ENCODE measurements at places on chromosomes 4 and X.

GRCh38 chr4:123284168-123284567, 112.4 kb upstream of the SPRY1 start:
- DNase-seq: no peak

DNA sequence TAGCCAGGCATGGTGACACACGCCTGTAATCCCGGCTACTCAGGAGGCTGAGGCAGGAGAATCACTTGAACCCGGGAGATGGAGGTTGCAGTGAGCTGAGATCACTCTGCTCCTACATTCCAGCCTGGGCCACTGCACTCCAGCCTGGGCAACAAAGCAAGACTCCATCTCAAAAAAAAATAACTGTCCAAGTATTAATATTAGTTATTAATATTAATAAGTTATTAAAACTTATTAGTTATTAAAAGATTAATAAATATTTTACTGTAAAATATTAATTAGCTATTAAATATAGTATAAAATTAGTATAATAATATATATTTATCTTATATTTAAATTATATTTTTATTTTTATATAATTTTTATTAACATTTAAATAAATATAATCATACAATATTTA, 19.5 kb upstream of the NDST3 start:
- DNase-seq: no peak

- no peak for DNase-seq
Measured at GRCh38 chr4:17494258-17495190, 17.4 kb downstream of the QDPR start.

- DNase-seq: no peak
Measured at GRCh38 chr4:158282252-158282651, 72.0 kb downstream of the TMEM144 start.

DNA sequence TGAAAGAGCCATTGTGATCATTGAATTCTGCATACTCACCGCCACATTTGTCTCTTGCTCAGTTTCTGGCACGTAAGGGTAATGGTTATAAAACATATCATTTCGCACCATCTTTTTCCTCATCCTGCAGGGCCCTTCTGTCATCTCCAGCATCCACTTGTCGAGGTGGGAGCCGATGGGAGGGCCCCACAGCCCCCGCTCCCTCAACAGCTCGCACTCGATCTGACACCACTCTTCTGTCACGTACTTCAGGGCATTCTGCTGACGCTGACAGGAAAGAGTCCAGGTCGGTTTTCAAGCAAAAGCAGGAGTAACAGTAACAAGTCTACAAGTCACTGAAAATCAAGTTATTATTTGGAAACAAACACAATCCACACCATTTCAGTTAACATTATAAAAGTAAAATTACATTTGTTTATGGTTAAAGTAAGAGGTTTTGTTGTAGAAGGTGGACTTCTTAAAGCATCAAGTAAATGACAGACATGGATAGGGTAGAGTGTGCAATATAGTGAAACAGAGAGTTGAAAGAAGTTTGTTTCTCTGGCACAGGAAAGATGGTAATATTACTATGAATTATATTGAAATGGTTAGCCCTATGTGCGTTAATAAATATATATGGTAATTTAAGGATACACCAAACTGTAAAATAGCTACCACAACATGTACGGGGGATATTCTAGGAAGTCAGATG, 150.6 kb downstream of the CDS1 start:
- no peak for DNase-seq

Data from cortex of kidney (tissue), 1 donor.